ENCODE measurements at places on chromosomes 6 and 20. TPM values are rescaled to one million over a fixed set of nuclear protein-coding genes. Genes with fewer than 3 reads are reported as not detected.

MAP7 gene
- total RNA-seq: 0.56 TPM

GRM1 gene
- not detected for total RNA-seq

DNMT3B gene
- total RNA-seq: 0.20 TPM

ID1 gene
- 115 TPM for total RNA-seq

NMBR gene
- total RNA-seq: 0.23 TPM

PRIM2 gene
- total RNA-seq: 1.9 TPM

TMX4 gene
- 65.3 TPM for total RNA-seq

ARMC2 gene
- 0.56 TPM for total RNA-seq

MYO6 gene
- total RNA-seq: 5.4 TPM

MATN4 gene
- total RNA-seq: not detected

SDC4 gene
- 168 TPM for total RNA-seq

GRCh38 chr20:24493661-24494459, 24.4 kb downstream of the SYNDIG1 start:
- DNase-seq: no peak

DNA sequence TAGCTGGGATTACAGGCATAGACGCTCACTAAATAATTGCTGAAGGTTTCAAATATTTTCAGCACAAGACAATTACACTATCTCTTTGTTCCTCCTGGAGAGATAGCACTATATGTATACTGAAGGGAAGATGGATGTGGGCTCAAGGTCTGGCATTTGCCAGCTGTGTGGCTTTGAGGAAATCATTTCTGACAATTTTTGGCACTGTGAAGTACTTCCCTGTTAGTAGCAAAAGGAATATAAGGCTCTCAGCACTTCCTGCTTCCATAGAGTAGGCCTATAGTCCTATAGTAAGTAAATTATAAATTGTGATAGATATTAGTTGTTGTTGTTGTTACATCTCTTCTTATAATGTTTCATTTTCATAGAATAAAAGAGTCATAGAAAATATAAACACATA, 271.1 kb downstream of the SAMD5 start:
- no peak for DNase-seq

DNA sequence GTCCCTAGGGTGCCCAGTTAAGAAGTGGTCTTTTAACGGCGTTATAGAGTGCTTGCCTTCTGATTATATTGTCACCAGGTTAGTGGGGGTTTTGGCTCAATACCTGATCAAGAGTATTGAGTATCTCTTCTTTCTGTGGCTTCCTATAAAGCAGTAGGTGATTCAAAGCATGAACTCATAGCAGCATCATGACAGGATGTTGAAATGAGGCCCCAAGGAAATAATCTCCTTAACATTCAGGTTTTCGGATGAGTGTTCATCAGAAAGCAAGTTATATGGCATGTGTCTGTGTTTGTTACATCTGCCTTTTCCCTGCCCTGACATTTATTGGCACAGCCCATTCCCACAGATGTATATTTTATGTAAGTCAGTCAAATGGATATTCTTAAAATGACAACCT, 301.0 kb downstream of the FARS2 start:
- DNase-seq: no peak

GRCh38 chr6:15368873-15369272, 123.0 kb downstream of the JARID2 start:
- no peak for DNase-seq

DNA sequence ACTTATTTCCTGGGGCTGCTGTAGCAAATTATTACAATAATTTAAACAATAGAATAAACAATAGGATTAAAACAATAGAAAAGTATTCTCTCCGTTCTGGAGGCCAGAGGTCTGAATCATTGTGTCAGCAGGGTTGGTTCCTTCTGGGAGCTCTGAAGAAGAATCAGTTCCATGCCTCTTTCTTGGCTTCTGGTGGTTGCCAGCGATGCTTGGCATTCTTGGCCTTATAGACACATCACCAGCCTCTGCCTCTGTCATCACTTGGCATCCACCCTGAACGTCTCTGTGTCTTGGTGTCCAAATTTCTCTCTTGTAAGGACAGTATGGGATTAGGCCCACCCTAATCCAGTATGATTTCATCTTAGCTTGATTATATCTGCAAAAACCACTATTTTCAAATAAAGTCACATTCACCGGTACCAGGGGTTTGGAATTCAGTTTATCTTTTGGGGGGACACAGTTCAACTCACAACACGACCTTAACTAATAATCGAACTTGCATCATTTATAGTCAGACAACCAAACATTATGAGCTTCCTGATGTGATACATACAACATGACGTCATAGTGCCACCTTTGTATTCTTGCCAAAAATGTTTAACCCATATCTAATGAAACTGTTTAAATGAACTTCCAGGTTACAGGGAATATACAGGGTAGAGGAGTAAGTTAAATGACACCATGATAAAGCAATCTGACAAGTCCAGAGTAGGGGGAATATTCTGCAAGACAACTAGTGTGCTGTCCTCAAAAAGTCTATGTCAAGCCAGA, 84.7 kb upstream of the RNF24 start:
- no peak for DNase-seq

DNA sequence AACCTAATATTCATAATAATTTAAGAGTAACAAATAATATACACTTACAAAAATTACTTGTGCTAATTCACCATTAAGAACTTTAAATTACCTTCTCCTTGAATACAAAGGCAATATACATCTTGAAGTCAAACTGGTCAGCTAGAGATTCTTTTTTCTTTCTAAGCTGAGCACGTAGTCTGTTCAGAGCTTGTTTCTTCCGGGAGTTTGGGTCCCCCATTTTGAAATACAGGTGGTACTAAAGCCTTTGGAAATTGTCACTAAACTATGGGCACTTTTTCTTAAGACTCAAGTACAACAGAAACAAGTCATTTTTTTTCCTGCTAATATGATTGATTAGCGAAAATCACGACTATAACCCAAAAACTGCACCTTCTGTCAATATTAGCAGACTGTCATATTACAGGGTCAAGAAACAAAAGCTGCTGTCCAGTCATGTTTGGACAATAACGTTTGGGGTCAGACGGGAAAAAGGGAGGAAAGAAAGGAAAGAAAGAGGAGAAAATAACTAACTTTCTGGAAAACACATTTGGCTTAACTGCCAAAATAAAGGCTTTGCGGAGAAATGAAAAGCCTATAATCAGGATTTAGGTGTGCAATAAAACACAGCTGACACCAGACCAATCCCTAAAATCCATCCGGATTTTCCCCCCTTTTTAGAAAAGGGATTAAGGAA, 367 bp downstream of the C6orf62 start:
- no peak for DNase-seq

- DNase-seq: no peak
These were observed 742.4 kb downstream of the PTPRT start for GRCh38 chr20:42447270-42447669.

- DNase-seq: no peak
These were observed 47.9 kb downstream of the QRSL1 start for GRCh38 chr6:106677282-106677681.

DNA sequence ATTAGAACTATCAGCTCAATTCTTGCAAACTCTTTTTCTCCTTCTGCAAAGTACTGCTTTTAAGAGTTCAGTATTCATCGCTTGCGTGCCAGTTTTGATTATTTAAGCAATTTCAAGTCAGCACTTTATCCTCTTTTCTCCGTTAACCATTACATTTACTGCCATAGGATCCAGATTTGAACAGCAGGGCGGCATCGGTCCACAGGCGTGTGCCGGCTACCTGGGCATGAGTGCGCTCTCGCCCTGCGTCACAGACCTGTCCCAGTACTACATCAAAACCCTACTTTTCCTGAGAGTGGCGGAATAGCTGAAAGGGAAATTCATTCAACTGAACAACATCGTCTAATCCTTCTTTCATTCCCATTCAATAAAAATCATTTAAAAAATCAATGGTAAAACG, 53.4 kb downstream of the MYLK4 start:
- DNase-seq: no peak

- DNase-seq: no peak
These were observed 9.9 kb upstream of the SNX9 start for GRCh38 chr6:157813191-157813590.

Data from gastrocnemius medialis (tissue), 4 donors.